ENCODE measurements at places on chromosomes 1 and 21.
A peak's percentile ranks its signal among the peaks of the same experiment; 100 is the strongest.

GRCh38 chr1:27132147-27132546, 22.8 kb downstream of the SLC9A1 start:
- no peak for DNase-seq

DNA sequence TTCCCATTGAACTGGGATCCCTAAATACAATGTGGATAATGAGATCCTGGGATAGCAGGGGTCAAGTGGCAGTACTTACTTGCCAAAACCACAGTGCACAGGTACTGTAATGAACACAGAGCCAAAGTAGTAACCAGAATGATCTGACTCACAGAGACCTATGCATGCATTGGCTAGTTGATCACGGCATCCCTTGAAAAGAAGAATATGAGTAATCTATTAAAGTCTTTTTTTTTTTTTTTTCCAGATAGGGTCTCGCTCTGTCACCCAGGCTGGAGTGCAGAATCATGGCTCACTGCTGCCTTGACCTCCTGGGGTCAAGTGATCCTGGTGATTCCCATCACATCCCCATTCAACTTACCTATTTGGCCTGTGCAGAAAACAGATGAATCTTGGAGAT, 29.4 kb upstream of the EIF4G3 start:
- no peak for DNase-seq

GRCh38 chr1:58539553-58539952, 7.0 kb downstream of the OMA1 start:
- DNase-seq, result no peak

GRCh38 chr1:38444311-38444710, 397.7 kb upstream of the POU3F1 start:
- DNase-seq, result no peak

DNA sequence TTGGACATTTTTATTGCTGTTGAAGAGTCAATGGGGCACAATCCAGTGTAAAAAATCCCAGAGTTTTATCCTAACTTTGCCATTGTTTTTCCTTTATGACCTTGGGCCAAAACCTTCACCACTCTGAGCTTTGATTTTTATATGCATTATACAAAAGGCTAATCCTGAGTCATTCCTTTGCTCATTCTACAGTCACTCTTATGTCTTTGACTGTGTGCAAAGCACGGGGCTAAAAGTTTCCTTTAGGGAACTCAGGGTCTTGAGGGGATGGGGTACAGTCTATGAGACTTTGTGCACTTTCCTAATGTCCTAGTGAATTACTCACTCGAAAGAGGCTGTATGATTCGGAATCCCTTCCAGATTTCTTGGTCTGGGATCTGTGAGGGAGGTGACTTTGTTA, 543.2 kb upstream of the CAMK1G start:
- no peak for DNase-seq

- peak; percentile 4 for DNase-seq
Observed at GRCh38 chr1:246005067-246005466, 502.0 kb downstream of the SMYD3 start.

- no peak for DNase-seq
Observed at GRCh38 chr1:36590264-36590663, 107.6 kb upstream of the CSF3R start.

- DNase-seq, result no peak
Observed at GRCh38 chr1:87474098-87474497, 145.4 kb downstream of the LMO4 start.

GRCh38 chr21:14543983-14544382, 2.1 kb downstream of the SAMSN1 start:
- DNase-seq, result no peak

- DNase-seq, result peak; percentile 43
Observed at GRCh38 chr1:227437495-227438008, 119.3 kb upstream of the CDC42BPA start.

DNA sequence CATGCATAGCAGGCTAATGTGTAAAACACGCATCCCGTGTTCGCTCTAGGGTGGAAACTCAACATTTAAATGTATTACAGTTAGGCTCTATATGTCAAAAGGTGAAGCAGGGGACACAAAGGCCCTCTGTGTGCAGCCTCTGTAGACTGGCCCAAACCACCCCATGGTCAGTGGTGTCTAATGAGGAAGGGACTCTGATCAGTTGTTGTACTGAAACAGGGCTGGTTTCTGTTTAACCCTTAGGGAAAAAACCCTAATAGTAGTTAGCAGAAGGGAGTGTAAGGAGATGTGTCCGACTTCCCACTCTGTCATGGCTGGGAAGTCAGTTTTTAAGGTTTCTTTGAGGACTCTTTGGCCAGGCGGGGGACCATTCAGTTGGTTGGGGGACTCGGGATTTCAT, 21.5 kb upstream of the CD2 start:
- DNase-seq, result no peak

- no peak for DNase-seq
Observed at GRCh38 chr1:225658041-225658440, 5.1 kb upstream of the ENAH start.

GRCh38 chr1:153509036-153509435, 26.8 kb downstream of the S100A6 start:
- DNase-seq, result no peak

- DNase-seq, result no peak
Observed at GRCh38 chr1:82819234-82819633, 1018.5 kb downstream of the ADGRL2 start.

- DNase-seq, result no peak
Observed at GRCh38 chr1:108357802-108358201, 92.3 kb upstream of the NBPF6 start.

DNA sequence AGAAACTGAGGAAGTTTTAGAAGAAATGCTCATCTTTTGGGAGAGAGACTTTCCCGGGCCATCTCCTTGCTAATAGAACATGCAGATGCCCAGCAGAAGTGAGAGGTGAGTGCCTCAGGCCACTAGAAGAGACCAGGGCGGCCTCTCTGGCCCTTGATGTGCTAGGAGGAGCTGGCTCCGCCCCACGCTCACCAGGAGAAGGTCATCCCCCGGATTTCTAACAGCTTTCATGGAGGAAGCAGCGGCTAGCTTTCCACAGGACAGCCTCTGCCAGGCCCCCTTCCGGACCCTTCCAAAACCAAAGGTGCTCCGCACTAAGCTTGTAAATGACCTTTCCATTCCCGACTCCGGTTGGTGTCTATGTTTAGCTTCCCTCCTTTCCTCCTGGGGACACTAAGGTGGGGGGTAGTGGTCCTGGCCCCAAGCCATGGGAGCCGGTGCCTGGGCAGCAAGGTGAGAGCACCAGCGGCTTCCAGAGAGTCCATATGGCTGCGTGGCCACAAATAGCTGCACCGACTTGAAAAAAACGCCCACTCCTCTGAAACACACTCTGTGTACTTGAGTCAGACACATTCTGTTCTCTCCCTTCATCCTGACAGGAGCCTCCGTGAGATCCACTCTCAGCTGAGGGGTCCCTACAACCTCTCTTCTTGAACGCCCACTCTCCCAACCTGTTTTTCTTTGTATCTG, 249.9 kb downstream of the TNR start:
- DNase-seq, result no peak

GRCh38 chr1:178055779-178056471, 38.0 kb upstream of the RASAL2 start:
- DNase-seq, result no peak

DNA sequence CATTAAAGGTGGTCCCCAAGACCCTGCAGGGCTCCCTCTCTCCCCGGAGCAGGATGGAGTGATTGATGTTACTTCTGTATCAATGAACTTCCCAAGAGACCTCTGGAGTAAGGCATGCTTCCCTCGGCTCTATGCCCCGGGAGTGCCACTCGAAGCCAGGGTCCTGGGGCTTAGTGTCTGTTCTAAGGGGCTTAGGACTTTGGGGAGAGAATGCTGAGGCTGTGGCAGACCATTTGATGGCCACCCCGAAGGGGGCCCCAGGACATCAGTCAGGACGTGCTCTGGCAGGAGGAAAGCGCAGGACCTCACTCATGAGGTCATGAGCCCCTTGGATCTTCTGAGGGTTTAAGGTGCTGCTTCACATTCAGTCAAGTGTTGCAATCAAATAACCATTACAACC, 7.5 kb downstream of the KIAA1614 start:
- DNase-seq, result no peak

GRCh38 chr1:81358151-81358550, 442.6 kb upstream of the ADGRL2 start:
- no peak for DNase-seq

DNA sequence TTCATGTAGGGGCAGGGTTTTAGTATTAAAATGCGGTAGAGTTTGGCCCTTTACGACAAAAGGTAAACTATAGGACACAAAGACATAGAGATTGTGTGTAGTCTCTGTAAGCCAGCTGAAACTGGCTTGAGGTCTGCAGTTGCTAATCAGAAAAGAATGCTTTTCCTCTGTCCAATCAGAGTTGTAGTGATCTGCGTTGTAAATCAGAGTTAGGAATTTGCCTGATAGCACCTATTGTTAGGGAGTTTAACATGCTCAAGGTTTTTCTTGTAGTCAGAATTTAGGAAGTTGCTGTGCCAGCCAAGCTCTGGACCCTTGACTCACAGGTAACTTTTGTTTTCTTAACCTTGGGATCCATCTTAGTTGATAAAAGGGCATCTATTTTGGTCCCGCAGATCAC, 61.2 kb upstream of the VTCN1 start:
- no peak for DNase-seq

- no peak for DNase-seq
Observed at GRCh38 chr1:42442662-42443061, 13.2 kb downstream of the ZMYND12 start.

DNA sequence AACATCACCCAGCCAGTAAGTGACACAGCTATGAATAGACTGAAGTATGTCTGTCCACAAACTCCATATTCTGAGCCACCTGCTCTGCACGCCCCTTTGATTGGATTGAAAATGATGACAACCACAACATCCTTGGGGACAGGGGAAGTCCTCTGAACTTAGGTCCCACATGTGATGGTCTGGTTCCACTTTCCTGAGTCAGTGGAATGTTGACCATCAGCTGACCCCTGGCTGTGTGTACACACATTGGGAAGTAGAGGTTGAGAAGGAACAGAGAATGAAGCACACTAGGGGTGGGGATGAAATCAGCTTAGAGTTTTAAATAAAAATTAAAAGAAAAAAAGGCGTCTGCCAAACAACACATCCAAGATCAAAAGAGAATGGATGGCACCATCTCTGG, 8.0 kb upstream of the DISP3 start:
- DNase-seq, result no peak

DNA sequence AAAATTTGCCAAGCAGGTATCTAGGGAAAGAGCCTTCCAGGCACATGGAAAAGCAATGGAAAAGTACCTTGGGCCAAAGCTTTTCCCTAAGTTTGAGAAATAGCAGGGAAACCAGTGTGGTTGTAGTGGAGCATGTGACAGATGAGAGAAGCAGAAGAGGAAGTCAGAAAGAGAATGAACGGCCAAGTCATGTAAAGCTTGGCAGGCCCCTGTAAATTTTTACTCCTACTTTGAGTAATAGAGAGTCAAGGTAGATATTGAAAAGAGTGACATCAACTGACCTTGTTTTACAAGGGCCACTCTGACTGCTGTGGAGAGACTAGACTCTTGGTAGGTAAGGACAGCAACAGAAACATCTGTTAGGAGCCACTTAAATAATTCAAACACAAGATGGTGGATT, 180.9 kb upstream of the PRMT6 start:
- DNase-seq, result no peak

GRCh38 chr1:62235576-62235975, 40.9 kb downstream of the L1TD1 start:
- DNase-seq, result no peak

DNA sequence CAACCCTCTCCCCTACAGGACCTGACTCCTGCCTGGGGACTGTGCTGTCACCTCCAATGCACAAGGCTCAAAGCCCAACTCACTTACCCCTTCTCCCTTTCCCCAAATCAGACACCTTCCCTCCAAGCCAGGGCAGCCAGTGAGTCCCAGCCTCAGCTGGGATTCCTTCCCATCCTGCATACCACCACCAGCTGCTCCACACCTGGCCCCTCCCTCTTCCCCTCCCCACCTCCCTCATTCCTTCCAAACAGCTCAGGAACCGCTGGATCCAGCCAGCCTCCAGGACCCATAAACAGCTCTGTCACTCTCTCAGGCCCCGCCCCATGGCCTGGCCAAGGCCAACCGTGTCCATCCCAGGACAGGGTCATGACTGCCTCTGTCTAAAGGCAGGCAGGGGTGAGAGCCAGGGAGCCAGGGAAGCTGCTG, 41.4 kb downstream of the ACOT7 start:
- no peak for DNase-seq

DNA sequence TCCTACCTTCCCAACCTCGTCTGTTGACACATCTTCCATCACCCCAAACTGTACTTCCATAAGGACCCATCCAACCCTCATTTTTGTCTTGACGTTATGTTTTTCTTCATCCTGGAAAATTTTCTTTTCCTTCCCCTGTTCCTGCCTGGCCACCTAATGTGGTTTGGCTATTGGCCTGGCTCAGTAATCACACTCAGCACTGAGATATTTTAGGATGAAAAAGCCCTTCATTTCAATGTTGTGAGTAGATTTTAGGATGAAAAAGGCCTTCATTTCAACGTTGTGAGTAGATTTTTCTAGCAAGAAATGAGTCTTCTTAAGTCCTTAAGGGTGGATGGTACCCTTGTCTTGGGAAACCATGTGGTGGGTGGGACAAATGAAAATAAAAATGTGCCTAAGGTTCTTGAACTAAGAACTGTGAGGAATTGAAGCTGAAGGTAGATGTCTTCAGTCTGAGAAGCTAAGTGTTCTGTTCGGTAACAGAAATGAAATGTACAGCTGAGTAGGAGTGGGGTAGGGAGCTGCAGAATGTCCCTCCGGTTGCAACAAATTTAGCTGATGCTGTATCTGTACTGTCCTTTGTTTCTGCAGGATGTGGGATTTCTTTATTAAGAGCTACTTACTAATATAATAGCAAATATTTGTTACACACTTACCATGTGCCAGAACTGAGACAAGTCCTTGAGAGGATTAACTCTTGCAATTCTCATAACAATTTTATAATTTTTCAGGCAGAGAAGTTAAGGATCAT, 36.1 kb downstream of the DNTTIP2 start:
- no peak for DNase-seq

- DNase-seq, result no peak
Observed at GRCh38 chr21:15480160-15480559, 249.6 kb upstream of the USP25 start.

DNA sequence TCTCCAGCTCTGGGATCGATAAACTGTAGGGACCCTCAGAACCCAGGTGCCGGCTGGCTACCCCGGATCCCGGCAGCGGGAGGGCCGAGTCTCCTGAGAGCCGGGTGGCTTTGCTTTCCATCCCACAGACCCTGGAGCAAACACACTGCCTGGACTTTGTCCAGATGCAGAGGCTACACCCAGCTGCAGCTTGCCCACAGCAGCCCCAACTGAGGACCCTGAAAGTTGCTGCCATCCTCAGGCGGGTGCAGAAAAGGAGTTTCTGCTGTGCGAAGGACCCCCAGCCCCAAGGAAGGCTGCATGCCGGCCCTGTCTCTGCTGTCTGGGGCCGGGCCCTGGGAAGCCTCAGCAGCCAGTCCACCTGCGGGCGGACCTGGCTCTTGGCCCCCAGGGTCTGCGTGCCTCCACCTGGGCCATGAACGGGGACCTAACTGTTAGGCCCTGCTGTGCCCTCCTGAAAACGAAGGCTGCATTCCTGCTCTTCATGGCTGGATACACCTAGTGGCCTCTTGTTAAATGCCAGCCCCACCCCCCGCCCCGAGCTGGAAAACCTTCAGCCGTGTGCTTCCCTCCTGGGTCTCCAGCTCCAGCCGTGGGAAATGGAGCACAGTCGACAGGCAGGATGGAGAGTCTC, 97.5 kb upstream of the ARHGEF16 start:
- DNase-seq, result no peak

- DNase-seq, result no peak
Observed at GRCh38 chr1:227938276-227938675, 9.5 kb downstream of the WNT9A start.

- DNase-seq, result no peak
Observed at GRCh38 chr21:42093991-42094421, 22.9 kb downstream of the UMODL1 start.

- DNase-seq, result no peak
Observed at GRCh38 chr1:27057801-27058625, 45.4 kb upstream of the TENT5B start.

Data from GDM1 (cell line).